ENCODE measurements at places on chromosomes 1 and 21. TPM values are rescaled to one million over a fixed set of nuclear protein-coding genes. Genes with fewer than 3 reads are reported as not detected.

DNA sequence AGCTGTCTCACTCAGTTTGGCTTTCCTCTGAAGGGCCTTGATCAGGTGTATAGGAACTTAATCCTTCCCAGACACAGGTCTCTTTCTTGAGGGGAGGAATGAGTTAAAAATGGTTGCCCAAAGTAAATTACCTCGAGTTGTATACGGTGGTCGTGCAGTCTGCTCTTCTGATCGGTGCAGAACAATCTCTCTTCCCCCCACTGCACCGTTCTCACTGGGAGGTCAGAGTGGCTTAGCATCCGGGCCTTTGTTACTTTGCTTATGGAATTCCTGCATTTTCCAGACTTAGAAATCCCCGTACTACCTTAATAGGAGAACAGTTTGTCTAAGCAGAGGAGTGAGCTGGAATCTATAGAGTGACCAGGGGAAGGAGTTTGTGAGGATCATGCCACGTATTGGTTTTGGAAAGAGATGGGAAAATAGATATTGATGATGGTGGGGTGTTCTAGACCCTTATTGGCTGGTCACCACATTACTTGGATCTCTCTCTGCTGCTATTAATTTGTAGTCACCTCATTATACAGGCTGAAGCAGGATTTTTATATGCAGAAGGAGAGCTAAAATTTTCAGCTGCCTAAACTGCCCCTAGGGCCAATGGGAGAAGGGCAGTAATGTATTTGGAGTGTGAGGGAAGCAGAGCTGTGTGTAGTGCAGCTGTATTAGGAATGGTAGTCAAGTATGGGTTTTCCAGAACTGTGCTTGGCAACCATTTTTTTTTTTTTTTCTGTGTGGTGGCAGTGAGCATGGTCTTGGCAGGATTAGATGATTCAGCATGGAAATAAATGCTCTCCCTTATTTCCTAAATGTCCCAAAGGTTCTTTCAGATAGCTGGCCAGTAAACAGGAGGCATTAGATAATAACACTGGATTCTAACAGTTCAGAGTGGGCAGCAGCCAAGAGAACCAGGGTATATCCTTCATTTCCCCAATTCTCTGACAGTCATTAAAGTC is 81.5 kb downstream of the NDUFS5 start:
- DNase-seq, result peak; percentile 51

- DNase-seq, result no peak
Observed at GRCh38 chr1:125087691-125088090, 3902.9 kb downstream of the SRGAP2C start.

GRCh38 chr1:87046951-87047350 is 132.5 kb downstream of the HS2ST1 start:
- no peak for DNase-seq

GRCh38 chr1:203096566-203096965 is 10.8 kb upstream of the MYOG start:
- DNase-seq, result no peak

- peak; percentile 84 for DNase-seq
Observed at GRCh38 chr1:67889953-67890567, 56.8 kb upstream of the GNG12 start.

GRCh38 chr1:35112668-35113067 is 33.5 kb downstream of the ZMYM1 start:
- no peak for DNase-seq

DNA sequence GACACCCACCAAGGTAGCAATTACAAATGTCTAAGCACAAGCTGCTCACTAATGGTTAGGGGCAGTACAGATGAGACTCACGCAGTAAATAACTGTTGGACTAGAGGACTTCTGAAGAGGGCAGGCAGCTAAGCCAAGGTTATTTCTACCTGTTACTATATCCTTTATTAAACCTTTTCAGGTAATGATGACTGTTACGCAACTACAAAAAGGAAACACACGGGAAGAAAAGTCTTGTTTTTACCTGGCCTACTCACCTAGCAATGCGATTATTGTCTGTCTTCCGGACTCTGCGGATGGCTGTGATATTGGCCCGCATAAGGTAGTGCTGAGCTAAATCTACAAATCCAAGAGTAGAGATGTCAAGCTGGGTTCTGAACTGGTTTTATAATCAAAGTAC is 17.8 kb upstream of the VHLL start:
- no peak for DNase-seq

DNA sequence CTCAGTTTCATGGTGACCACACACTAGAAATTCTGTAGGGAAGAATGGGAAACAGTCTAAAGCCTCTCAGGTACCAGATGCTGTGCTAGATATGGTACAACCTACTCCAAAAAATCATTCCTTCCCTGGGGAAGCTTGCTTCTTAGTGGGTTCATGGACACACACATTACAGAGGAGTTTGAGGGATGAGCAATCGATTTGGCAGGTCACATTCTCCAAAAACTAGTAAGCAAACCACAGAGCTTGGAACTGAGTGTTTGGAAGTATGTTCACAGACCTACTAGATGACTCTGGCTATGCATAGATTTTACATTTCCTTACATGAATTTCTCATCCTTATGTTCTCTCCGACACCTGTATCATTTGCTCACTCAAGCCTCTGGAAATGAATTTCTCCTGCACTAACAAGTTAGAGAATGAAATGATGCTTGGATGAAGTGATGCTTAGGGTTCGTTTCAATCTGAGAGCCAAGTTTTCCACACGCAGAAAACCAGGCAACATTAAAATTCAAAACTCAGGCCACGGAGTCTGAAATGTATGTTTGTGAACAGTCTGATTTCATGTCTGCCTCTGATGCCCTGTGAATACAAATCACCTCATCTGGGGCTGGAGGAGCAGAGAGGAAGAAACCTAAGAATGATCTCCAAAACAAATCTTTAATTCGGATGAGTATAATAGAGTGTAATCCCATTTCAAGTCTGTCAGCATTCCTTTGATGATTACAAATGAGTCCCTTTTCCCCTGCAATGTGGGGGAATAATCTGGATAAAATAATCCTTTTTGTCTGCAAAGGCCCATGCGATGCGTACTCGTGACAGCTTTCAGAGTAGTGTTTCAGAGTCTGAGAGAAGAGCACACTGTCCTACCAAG is 11.0 kb downstream of the EVA1C start:
- peak; percentile 76 for DNase-seq

DNA sequence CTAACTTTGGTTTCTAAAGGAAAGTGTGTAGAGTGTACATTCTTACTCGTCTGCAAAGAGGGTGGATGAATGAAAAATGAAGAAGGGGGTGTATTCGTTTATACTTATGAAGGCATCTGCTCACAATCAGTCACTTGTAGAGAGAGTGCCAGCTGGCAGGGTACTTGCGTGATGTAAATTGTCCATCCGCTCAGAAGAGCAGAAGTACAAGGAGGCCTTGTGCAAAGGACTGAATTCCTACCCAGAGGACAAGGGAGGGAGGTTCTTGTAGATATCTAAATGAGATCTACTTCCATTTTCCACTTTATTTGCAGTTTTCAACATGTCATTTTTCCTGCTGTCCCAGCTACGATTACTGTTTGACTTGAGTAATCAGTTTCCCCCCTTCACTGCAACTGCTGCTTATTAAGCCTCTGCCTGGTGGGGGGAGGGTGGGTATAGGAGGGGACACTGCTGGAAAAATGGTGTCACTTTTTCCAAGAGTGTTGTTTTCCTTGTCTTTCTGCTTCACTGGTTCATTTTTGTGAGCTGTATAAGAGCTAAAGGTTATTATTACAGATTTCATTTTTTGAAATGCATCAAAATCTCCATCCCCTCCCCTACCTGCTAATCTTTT is 67.3 kb downstream of the LAMC1 start:
- no peak for DNase-seq

- DNase-seq, result peak; percentile 75
Observed at GRCh38 chr1:234541286-234541975, 62.5 kb upstream of the TARBP1 start.

DNA sequence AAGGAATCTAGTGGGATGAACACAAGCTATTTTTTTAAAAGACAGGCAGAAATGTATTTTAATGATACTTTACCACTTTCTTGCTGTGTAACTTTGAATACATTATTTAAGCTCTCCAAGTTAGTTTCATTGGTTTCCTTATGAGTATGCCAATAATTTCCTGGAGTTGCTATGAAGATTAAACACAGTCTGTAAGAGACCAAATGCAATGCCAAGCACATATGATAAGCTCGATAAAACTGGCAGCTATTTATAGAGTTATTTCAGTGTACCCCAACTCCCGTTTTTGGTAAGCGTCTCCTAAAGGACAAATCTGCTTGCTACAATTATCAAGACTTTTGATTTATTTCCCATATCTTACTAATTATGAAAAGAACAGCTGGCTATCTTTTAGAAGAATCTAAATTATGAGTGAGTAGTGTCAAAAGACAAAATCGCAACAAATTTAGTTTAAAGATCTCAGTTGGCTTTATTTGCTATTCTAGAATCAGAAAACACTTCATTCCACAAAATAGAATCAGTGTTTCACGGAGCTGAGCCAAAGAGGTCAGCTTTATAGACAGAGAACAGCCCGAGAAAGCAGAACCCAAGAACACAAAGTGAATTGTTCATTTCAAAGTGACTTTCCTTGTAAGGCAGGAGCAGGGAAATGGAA is 7.2 kb upstream of the MAP10 start:
- DNase-seq, result no peak

GRCh38 chr1:201614262-201615015 is 75.5 kb downstream of the NAV1 start:
- no peak for DNase-seq

DNA sequence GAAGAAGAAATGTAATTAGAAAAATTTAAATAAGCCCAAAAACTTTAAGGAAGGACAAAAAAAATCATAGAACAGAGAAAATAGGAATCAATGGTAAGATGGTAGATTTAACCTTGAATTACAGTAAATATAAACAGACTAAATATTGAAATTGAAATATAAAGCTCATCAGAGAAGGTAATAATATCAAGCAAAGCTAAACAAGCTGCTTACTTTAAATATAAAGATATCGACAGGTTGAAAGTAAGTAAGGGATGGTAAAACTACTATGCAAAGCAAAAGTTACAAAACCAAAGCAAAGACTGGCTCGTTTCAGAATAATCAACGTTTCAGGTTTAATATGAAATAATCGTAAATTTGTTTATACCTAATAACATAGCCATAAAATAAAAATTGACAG is 137.0 kb upstream of the KCNJ15 start:
- DNase-seq, result no peak

DNA sequence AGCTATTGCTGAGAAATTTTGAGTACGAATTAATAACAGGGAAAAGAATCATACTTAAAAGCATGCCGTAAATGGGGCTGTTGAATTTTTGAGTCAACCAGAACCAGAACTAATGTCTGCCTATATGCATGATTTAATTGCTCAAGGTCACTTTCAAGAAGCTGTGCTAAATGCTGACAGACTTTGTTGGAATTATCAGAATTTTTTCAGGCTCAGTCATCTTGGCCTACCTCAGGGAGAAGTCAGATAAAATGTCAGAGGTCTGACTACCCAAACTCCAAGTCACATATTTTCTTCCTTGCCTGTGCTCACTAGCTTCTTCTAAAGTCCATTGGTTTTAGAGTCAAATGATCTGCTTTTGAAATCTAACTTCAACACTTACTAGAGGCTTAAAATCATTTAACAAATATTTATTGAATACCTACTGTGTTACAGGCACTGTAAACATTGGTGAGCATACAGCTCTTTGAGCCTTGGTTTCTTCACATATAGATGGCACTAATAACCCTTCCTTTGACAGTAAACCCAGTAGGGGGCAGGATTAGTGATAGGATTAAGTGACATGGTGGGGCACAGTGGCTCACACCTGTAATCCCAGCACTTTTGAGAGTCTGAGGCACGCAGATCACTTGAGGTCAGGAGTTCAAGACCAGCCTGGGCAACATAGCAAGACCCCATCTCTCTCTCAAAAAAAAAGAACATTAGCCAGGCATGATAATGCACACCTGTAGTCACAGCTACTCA is 121.2 kb upstream of the SLC44A3 start:
- DNase-seq, result no peak

DNA sequence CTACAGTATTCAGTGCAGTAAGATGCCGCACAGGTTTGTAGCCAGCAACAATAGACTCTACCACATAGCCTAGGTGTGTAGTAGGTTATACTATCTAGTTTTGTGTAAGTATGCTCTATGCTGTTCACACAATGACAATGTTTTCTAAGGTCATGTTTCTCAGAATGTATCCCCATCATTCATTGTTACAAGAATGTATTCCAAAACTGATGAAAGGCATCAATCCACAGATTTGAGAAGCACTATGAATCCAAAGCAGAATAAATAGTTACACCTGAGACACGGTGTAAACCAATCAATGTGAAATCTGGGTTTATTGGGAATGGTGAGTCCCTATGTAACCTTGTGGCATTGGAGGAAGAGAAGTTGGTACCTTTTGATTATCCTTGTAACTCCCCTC is 54.5 kb upstream of the MARK1 start:
- DNase-seq, result no peak

DNA sequence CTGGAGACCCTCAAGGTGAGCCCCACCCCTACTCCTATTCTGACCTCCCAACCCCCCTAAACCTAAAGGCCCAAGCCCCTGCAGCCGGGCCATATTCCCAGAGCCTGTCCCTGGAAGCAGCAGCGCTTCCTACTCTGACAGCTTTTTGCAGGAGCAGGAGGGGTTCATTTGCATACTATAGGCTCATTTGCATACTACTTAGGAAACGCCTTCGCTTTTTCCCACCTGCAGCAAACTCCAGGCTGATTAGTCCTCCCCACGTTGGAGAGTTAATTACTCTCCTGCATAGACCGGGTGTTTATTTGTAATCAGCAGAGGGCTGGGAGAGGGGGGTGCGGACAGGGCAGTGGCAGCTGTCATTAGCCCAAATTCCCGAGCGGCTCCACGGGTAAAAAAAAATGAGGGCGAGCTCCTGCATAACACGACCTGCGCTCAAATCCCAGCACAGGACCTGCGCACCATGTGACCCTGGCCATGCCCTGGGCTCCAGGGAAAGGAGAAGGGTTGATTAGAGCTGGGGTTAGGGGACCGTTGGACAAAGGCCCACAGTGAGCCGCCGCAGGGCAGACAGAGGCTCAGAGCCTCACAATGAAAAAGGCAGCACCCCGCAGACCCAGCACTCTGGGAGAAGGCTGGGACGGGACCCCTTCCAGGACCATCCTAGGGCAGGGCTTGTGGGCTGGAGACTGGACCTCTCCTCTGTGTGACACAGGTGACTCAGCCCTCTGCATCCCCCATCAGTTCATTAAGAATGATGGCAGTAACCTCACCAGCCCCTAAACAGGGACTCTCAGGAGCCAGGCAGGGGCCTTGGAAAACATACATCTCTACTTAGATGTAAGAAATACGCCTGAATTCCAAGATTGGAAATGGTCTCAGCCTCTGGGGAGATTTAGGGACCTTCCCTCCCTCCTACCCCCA is 9.9 kb upstream of the C1QA start:
- DNase-seq, result no peak

Gene CFAP45
- 0.82 TPM for total RNA-seq

Gene ATP6V1G3
- total RNA-seq, result not detected

Gene HMGCS2
- total RNA-seq, result not detected
